ENCODE measurements at places on chromosomes 1 and 21.
A peak's percentile ranks its signal among the peaks of the same experiment; 100 is the strongest.

DNA sequence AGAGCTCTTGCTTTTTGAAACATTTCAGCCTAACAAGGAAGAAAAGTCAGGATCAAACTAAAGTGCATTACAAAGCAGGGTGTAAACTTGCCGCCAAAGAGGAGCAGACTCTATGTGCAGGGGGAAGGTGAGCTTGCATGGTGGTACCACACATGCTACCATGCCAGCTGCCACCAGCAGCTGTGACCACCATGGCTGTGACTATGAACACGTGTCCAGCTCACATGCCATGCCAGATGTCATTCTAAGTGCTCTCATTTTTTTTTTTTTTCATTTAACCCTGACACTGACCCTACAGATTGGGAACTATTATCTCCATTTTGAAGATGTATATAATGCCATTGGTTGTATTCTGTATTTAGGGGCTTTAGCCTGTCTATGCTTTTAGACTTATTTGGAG lies 79.0 kb downstream of the PCP4 start:
- no peak for DNase-seq

DNA sequence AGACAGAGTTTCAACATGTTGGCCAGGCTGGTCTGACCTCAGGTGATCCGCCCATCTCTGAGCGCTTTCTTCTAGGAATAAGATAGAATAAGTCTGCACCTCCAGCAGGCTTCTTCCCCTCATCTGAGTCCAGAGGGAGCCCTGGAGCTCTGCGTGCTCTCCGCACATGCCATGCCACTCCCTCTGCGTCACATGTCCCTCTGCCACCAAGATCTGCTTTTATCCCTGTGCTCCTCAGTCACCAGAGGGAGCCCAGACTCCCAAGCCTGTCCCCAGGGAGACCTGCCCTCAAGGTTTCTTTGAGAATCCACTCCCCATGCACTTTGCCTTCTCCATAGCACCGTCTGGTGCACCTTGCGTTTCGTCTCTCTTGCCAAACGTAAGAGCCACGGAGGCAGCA lies 213.0 kb downstream of the CAMTA1 start:
- no peak for DNase-seq

DNA sequence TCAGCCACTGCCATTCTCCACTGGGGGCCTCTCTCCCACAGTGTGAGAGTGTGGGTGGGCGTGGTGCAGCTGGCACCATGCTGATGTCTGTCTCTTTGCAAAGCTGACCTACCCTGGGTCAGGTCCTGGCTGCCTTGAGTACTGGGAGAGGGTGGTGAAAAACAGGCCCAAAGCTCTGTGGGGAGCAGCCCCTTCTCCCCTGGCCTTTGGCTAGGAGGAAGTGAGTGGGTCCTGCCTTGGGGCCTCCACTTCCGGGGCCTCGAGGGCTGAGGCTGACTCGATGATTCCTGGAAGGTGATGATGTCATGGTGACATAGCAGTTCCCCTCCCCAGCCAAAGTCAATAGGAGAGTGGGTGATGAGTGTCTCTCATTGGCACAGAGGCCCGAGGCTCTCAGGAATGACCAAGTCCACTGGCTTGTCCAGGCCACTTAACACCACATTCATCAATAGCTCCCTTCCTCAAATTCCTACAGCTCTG lies 53.0 kb downstream of the IER5 start:
- DNase-seq: peak; percentile 46

DNA sequence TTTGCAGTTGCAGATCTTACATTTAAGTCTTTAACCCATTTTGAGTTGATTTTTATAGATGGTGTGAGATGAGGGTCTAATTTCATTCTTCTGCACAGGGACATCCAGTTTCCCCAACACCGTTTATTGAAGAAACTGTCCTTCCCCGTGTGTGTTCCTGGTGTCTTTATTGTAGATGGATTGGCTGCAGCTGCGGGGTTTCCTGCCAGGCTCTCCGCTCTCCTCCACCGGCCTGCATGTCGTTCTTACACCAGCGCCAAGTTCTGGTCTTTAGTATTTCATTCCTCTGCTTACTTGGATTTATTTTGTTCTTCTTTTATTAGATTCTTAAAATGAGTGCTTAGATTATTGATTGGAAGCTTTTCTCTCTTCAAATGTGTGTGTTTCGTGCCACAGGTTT lies 98.9 kb upstream of the COL6A1 start:
- DNase-seq: no peak

- no peak for DNase-seq
These were observed 1143.6 kb upstream of the ADGRL2 start for GRCh38 chr1:80657044-80657643.

GRCh38 chr21:37579356-37579755 lies 212.8 kb downstream of the DYRK1A start:
- no peak for DNase-seq

GRCh38 chr1:161935264-161935663 lies 88.4 kb downstream of the OLFML2B start:
- DNase-seq: no peak

- no peak for DNase-seq
These were observed 55.0 kb downstream of the PLPPR5 start for GRCh38 chr1:98949621-98950020.

DNA sequence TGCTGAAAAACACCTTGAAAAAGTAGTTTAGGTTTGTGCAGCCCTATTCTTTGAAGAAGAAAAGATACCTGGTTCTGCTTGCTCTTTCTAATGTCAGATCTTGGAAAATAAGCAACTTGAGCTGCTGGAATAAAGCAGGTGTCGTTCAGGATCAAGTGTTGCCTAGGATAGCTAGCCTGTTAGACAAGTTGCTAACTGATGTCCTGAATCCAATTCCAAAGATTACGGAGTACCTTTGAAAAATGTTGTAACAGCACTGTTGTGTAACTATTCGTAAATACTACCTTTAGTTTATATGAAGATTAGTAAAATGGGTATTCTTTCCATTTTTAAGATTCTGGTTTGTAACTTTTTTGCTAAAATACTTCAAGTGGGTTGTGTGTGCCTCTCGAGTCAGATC lies 151.5 kb downstream of the CLEC20A start:
- no peak for DNase-seq

GRCh38 chr1:193443886-193444285 lies 257.5 kb upstream of the B3GALT2 start:
- no peak for DNase-seq

DNA sequence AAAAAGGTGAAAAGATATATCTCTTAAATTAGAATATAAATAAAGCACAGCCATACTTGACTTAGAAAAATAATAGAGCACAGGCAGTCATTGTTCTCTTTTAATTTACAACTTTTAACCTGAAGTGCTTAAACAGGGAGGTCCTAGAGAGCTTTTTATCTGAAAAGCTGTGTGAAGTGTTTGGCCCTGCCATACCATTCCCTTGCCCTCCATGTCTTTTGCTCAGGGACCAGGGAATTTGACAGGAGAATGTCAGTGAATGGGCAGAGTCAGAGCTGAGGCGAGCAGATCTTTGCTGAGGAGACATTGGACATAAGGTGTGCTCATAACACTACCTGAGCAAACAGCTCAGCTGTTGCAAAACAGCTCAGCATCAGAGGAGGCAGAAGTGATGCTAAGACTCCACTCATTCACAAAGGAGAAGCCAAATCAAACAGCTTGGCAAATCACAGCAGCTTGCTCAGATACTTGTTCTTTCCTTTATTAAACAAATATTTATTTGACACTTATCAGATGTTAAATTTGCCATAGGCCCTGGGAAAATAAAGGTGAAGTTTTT lies 14.9 kb upstream of the MGST3 start:
- DNase-seq: no peak

- DNase-seq: no peak
These were observed 81.2 kb upstream of the WNT4 start for GRCh38 chr1:22224091-22224490.

DNA sequence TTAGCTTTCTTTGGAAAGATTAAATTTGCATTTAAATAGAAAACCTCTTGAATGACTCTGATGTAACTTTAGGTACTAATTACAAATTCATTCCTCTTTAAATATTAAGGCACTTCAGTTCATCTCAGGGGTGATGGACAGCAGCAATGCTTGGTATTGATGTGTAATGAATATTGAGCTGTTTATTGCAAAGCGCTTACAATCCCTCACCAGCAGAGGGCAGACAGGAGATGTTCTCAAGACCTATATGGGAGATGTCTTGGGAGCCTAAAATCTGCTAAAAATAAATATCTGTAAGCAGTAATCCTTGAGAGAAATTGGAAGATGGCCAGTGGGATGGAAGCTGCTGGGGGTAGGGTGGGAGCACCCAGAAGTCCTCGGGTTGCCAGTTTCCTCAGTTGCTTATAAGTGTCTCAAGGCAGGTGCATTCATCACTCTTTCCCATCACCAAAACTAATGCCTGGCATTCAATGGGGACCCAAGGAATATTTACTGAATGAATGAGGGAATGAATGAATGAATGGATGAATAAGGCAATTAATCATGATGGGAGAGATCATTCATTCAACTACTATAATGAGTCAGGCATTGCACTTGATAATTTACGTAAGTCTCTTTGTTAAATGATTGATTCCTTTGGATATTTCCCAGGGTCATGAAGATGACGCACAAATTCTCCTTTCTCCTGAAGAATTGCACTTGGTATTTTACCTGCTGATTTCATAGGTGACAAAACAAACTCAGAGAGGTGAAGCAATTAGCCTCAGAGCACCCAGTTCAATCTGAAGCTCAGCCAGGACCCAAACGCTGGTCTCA lies 2.3 kb downstream of the KLHDC8A start:
- peak; percentile 49 for DNase-seq

- DNase-seq: no peak
These were observed 36.7 kb downstream of the CATSPERE start for GRCh38 chr1:244497805-244498204.

DNA sequence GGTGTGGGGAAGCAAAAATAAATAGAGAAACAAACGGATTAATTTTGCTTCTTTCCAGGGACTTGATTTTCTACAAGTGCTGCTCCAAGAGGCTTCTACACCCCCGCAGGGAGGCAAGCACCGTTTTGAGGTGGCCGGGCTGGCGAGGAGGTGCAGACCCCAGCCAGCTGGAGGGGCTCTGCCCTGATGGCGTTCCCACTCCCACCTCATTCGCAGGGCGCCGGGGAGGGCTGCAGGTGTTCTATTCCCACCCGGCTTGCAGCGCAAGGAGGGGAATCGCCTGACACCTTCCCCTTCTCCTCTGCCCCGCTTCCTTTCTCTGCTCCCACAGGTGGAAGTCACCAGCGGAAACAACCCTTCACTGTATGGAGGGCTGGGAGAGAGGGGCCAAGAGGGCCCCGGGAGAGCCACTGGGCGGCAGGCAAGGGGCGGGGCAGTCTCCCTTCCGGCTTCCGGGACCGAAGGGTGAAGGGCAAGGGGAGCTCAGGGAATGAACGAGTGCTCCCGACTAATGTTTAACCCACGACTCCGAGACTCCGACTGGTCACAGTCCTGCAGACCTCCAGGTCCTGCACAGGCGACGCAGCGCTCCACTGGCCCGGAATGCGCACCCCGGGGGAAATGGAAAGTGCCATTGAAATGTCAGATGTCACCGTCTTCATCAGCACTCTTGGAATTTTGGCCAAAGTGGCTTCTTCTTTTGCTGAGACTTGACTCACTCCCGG lies 29.1 kb downstream of the TEX35 start:
- DNase-seq: no peak

- peak; percentile 43 for DNase-seq
These were observed 63.3 kb upstream of the WDR26 start for GRCh38 chr1:224497714-224498573.

DNA sequence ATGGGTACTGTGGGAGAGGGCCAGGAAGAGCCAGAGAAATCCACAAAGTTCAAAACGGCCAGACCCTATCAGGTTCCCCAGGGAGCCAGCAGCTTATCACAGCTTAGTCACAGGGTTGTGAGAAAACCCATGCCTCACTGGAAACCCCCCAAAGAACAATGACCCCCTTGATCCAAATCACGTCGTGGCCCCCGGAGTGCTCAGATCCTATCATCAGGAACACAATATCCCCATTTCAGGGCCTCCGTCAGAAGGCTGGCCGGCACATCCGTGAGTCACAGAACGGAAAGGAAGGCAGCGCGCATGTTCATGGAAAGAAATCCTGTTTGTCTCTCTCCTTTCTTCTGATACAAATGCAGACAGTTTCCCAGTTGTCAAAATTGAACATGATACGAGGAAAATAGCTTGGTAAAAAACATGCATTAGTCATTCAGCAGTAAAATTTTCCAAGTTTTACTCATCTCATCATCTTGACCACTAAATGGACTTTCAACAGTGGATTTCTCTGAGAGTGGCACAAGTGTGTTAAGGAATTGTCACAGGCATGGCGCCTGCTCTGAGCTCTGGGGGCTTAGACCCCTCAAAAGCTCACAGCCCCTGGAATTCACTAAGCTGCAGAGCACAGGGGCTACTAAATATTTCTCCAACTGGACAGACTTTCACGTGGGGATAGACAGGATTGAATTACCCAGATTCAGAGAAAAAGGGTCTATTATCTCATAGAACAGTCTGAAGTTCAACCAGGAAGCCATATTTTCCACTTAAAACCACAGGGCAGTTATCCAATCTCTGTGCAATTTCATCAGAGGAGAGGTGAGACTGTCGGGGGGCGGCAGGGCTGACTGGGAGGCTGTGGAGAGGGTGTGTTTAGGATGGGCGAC lies 124.8 kb downstream of the RIPK4 start:
- DNase-seq: no peak

- DNase-seq: no peak
These were observed 160.2 kb upstream of the COA6 start for GRCh38 chr1:234212764-234213657.

- no peak for DNase-seq
These were observed 160.2 kb upstream of the IRF2BP2 start for GRCh38 chr1:234769986-234770795.

GRCh38 chr1:12546771-12547585 lies 71.0 kb downstream of the DHRS3 start:
- no peak for DNase-seq

DNA sequence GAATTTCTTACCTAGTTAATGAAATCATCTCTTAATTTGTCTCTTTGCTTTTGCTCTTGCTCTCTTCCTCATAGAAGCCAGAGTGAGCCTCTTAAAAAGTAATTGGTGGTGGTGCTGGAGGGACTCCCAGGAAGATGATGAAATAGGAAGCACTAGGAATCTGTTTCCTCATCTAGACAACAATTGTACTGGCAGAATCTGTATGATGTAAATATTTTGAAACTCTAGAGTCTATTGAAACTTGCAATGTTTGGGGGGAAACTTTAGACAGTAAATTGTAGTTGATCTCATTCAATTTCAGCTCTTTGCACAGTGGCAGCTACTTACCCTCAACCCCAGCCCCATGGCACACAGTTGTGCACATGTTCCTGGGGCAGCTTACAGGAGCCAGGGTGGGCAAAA lies 10.6 kb downstream of the RGSL1 start:
- DNase-seq: no peak

- no peak for DNase-seq
These were observed at the start of gene ZBTB8B for GRCh38 chr1:32464716-32465577. Gene ZBTB8B (plus strand): TSS chr1:32465072. CDS start chr1:32470625, 5,553 bp downstream.
